ENCODE measurements at places on chromosomes 1 and 21.

DNA sequence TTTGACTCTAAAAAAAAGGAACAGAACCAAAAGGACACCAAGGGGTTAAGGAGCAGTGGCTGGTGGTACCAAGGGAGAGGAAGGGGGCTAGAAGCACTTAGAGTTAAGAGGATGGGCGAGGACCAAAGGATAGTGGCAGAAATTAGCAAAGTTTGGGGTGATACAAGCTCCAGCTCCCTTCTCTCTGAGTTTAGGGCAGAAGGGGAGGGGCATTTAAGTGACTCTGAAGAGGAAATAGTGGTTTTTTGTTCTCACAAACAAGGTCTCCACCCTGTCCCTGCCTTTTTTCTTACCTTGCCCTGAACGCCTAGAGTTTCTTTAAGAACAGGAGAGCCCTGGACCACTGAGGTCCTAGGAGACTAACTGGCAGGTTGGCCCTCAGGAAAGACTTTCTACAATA, 3.3 kb downstream of the CDC42SE1 start:
- H3K4me3 ChIP-seq: peak overlapping the region; percentile 69
- peak; percentile 60 for DNase-seq
- H3K36me3 ChIP-seq: peaks cover 10% of the 10 kb centered on the region
- H3K4me1 ChIP-seq: peaks cover 18% of the 10 kb centered on the region
- peak overlapping the region; percentile 29 for H3K27ac ChIP-seq

GRCh38 chr21:29647353-29647781, 292.4 kb downstream of the GRIK1 start:
- no peak overlapping the region for H3K4me3 ChIP-seq
- no peaks in the 10 kb centered on the region for H3K4me1 ChIP-seq
- H3K36me3 ChIP-seq: no peaks in the 10 kb centered on the region
- no peak for DNase-seq
- no peak overlapping the region for H3K27ac ChIP-seq

DNA sequence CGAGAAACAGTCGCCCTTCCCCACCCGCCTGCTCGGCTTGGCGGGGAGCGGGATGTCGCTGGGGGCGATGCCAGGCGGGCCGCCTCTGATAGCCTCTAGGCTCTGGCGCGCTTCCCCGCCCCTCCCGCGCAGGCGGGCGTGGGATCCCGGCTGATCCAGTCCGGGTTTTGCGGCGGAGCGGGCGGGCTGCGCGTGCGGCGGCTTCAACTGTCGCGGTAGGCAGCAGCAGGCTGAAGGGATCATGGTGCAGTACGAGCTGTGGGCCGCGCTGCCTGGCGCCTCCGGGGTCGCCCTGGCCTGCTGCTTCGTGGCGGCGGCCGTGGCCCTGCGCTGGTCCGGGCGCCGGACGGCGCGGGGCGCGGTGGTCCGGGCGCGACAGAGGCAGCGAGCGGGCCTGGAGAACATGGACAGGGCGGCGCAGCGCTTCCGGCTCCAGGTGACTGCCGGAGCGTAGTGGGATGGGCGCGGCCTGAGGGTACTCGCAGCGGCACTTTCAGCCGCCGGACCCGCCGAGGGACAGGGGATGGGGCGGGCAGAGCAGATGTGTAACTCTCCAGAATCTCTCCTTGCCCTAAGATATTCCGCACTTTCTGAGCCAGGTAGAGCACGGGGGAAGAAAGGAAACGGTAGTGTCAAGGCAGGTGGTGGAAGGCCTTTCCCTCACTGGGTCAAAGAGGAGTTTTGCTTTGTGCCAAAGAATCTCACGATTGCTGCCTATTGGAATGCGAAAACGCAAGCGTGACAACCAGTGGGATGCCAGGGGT, at the start of gene FAAH:
TSS of gene FAAH (plus strand) at position 210 of the 764 bp plus-strand sequence. CDS start at position 242, 32 bp downstream.
- no peaks in the 10 kb centered on the region for H3K36me3 ChIP-seq
- H3K27ac ChIP-seq: no peak within 1 kb of the TSS
- DNase-seq: peak; percentile 62
- H3K4me3 ChIP-seq: peak within 1 kb of the TSS; percentile 30

- no peaks in the 10 kb centered on the region for H3K36me3 ChIP-seq
- peaks cover 6% of the 10 kb centered on the region for H3K4me1 ChIP-seq
- no peak overlapping the region for H3K27ac ChIP-seq
- no peaks in the 10 kb centered on the region for H3K27me3 ChIP-seq
- no peak overlapping the region for H3K4me3 ChIP-seq
Measured at GRCh38 chr1:87176087-87176486, 152.6 kb upstream of the LMO4 start.

GRCh38 chr1:5477716-5478115, 514.5 kb downstream of the NPHP4 start:
- H3K4me1 ChIP-seq: no peaks in the 10 kb centered on the region
- H3K27ac ChIP-seq: no peak overlapping the region
- no peak for DNase-seq
- no peak overlapping the region for H3K4me3 ChIP-seq
- no peaks in the 10 kb centered on the region for H3K27me3 ChIP-seq

GRCh38 chr1:221858818-221859611, 117.1 kb upstream of the DUSP10 start:
- no peaks in the 10 kb centered on the region for H3K27me3 ChIP-seq
- H3K27ac ChIP-seq: no peak overlapping the region
- no peak for DNase-seq
- no peaks in the 10 kb centered on the region for H3K4me1 ChIP-seq
- H3K36me3 ChIP-seq: no peaks in the 10 kb centered on the region

- H3K27ac ChIP-seq: no peak overlapping the region
- H3K36me3 ChIP-seq: no peaks in the 10 kb centered on the region
- H3K4me1 ChIP-seq: no peaks in the 10 kb centered on the region
- no peak overlapping the region for H3K4me3 ChIP-seq
- no peaks in the 10 kb centered on the region for H3K27me3 ChIP-seq
- DNase-seq: no peak
Measured at GRCh38 chr1:208176649-208177048, 67.5 kb downstream of the PLXNA2 start.

GRCh38 chr1:20138346-20138745, 777 bp upstream of the PLA2G2F start:
- no peak overlapping the region for H3K27ac ChIP-seq
- no peak for DNase-seq
- H3K36me3 ChIP-seq: no peaks in the 10 kb centered on the region
- H3K4me3 ChIP-seq: no peak overlapping the region
- peaks cover 2% of the 10 kb centered on the region for H3K27me3 ChIP-seq
- H3K4me1 ChIP-seq: no peaks in the 10 kb centered on the region

DNA sequence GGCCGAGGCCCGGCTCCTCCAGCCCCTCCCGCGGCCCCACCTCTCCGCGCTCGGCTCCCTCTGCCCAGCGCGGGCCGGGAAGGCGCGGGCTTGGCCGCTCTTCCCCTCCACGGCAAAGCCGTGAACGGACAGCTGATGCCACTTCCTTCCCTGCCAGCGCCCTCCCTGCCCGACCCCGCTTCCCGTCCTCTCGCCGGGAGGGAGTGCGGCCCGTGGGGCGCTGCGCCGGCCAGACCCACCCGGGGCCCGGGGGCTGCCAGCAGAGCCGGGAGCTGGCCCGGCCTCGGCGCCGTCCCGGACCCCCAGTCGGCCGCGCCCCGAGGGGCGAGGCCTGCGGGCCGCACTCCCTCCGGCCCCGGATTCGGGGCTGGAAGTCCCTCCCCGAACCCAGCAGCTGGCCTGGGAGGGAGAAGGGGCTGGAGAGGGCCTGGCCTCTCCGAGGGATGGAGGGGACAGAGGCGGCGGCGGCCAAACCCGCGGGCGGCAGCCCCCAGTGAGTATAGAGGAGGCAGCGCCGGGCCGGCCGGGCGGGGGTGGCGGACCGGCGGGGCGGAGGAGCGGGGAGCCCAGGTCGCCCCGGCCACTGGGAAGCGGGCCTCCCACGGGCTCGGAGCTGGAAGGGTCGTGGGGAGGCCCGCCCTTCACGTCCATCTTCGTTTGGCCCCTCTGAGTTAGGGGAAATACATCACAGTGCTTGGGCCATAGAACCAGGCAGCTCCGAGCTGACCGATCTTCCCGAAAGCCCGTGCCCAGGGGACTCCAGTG, at the start of gene KIAA1614:
TSS of gene KIAA1614 (plus strand) at position 97 of the 765 bp plus-strand sequence. CDS start at position 444, 347 bp downstream.
- H3K4me1 ChIP-seq: no peaks in the 10 kb centered on the region
- DNase-seq: no peak
- no peaks in the 10 kb centered on the region for H3K36me3 ChIP-seq
- peaks cover 15% of the 10 kb centered on the region for H3K27me3 ChIP-seq

GRCh38 chr1:151013518-151013917, 5.3 kb downstream of the PRUNE1 start:
- no peaks in the 10 kb centered on the region for H3K27me3 ChIP-seq
- peak; percentile 84 for DNase-seq
- H3K4me3 ChIP-seq: no peak overlapping the region

GRCh38 chr1:100184536-100184935, 6.5 kb upstream of the LRRC39 start:
- no peak overlapping the region for H3K4me3 ChIP-seq
- no peaks in the 10 kb centered on the region for H3K4me1 ChIP-seq
- H3K27me3 ChIP-seq: no peaks in the 10 kb centered on the region

Measured in common myeloid progenitor, CD34-positive (primary cell).